ENCODE measurements at places on chromosomes 4 and X.

- DNase-seq: peak; percentile 81
Measured at GRCh38 chr4:23945451-23946017, 55.7 kb upstream of the PPARGC1A start.

DNA sequence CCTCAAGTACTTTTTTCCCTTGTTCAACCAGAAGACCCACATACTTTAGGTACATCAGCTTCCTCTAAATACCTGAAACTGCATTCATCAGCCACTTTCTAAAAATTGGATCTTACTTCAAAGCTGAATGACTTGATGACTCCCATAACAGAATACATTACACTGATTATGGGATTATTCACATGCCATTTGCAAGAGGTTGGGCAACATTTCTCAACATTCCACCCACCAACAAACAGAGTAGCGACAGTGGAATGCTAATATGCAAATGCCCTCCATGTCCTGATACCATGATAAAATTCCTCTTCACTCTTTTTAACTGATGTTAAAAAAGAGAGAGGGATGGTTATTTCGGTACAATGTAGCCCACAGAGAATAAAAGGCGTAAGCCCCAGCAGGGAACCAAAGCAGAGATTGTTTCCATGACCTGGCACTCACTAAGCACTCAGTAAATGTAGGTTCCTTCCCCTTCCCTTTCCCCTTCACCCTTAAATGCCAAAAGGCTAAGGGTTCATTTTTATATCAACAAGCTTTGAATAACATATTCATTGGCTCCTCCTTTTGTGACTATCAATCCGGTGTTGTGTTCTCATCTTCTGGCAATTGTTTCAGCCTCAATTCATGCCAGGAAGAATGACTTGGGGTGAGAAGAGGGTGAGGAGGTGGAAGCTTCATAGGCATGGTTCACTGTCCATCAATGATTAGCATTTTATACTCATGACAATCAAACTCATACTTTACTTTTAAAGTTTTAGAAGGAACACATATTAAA lies 317.2 kb downstream of the DHX15 start:
- no peak for DNase-seq

- no peak for DNase-seq
Measured at GRCh38 chr4:94605241-94605805, 152.4 kb upstream of the BMPR1B start.

DNA sequence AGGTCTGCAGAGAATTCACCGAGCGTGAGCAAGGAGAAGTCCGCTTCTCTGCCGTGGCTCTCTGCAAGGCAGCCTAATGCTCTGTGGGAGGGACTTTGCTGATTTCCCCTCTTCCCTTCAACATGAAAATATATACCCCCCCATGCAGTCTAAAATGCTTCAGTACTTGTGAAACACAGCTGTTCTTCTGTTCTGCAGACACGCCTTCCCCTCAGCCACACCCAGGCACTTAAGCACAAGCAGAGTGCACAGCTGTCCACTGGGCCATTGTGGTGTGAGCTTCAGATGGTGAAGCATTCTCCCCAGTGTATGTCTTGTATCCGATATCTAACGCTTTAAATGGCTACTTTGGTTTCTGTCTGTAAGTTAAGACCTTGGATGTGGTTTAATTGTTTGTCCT lies 11.3 kb downstream of the UCHL1 start:
- no peak for DNase-seq

DNA sequence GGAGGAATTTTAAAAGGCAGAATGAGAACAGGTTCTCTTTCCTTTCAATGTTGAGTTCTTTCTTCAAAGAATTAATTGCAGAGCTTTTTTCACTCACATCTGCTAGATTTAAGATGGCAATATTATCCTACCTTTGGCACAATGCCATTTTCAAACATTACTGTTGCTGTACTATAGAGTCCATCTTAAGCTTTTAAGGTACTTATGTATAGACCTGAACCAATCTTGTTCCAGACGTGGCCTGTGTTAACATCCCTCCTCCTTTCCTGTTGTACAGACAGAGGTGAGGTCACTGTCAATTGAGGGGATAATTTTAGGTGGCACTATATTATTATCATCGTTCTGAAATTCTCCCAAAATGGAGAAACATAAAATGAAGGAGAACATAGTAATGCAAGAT lies 53.0 kb upstream of the MYOZ2 start:
- DNase-seq: no peak

DNA sequence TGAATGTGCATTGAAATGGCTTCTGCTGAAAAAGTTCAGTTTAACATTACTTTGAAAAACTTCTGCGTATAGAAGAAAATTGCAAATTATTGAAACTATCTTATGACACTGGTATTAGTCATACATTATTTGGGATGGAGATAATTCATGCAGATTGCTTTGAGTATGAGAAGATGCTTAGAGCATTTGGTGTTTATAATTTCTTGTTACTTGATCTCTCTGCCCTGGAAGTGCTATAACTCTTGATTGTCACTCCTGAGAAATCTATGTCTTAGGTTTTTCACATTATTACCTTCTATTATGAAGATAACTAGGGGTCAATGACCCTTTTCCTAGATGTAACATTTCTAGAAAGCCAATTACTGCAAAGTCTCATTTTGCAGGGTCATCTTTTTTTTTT lies 36.4 kb downstream of the TMEM131L start:
- no peak for DNase-seq

GRCh38 chr4:38150766-38151165 lies 190.6 kb downstream of the PTTG2 start:
- no peak for DNase-seq

DNA sequence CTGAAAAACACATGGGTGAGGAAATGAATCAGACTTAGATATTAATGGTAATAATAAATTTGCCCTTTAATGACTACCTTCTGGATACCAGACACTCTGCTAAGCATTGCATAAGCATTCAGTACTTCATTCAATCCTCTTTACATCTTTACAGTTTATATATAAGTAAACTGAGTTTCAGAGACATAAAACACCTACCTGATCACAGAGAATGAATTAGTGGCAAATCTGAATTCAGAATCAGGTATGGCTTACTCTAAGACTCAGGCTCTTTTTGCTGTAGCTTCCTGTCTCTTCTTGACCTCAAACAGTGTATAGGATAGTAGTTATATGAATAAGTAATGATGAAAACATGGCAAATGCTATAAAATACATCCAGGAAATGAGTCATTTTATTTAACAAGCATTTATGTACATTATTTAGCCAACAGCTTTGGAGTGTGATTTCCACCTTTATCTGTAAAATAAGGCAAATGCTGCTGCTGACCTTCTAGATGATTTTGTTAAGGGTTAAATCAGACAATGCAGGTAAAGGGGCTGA lies 83.9 kb downstream of the VEGFC start:
- no peak for DNase-seq

DNA sequence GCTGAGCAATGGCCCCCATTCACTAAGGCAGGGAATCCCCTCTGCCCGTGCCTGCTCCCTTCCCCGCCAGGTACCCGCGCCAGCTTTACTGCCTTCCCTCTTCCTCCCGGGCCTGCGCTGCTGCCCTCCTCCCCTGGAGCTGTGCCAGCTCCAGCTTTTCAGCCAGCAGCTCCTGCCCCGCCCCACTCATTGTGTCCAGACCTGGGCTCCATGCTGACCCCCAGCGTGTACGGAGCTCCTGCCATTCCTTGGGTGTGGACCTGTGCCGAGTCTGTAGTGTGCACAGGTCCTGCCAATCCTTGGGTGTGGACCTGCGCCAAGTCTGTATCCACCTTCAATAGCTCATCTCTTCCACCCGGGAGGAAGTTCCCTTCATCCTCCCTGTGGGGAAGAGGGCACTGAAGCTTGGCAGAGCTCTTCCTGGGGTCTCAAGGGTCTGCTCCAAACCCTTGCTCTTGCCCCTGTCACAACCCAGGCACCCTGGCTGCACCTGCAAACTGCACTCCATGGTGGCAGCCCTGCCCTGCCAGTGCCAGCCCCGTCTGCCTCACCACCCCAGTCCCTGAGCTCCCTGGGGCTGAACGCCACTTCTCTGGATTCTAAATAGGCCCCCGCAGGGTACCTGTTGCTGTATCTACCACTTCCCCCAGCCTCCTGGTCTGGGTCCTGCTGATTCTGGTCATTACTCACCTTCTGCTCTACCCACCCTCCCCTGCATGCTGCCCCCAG lies 63.9 kb downstream of the TRMT44 start:
- peak; percentile 42 for DNase-seq

GRCh38 chr4:81891005-81891996 lies 419.6 kb upstream of the RASGEF1B start:
- DNase-seq: no peak

DNA sequence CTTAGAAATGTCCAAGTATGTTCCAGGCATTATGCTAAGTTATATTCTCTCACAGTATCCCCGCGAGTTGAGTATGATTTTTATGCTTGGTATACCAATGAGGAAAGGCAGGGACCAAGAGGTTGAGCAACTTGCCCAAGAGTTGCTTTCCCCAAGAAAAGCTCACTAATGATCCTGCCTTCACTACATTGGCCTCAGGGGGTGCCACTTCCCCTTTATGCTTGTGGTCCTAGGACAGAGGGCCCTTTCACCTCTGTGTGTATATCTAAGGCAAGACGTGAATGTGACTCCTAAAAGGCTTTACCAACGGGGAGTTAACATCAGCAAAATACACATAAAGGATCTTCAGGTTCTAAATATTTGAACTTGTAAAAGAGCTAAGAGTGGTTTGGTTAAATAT lies 164.4 kb upstream of the CPEB2 start:
- DNase-seq: no peak

DNA sequence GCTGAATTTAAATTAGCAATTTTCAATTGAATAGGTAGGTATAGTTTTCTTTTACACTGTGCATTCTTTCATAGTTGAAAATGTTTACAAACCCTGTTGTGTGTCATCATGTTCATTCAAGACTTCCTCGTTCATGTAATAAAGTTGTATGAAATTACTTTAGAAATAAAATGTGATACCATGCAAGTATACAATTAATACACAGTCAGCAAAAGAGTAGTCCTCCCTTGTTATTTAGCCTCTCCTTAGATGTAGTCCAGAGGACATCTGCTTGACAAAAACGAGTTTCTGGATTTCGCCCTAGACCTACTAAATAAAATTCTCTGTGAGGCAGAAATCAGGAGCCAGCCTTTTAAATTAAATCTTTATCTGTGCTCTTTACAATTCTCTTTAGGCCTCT lies 231.6 kb downstream of the CXXC4 start:
- no peak for DNase-seq

- DNase-seq: no peak
Measured at GRCh38 chr4:89114100-89114499, 2.8 kb downstream of the TIGD2 start.

- DNase-seq: no peak
Measured at GRCh38 chr4:122997463-122998101, 75.2 kb upstream of the NUDT6 start.

DNA sequence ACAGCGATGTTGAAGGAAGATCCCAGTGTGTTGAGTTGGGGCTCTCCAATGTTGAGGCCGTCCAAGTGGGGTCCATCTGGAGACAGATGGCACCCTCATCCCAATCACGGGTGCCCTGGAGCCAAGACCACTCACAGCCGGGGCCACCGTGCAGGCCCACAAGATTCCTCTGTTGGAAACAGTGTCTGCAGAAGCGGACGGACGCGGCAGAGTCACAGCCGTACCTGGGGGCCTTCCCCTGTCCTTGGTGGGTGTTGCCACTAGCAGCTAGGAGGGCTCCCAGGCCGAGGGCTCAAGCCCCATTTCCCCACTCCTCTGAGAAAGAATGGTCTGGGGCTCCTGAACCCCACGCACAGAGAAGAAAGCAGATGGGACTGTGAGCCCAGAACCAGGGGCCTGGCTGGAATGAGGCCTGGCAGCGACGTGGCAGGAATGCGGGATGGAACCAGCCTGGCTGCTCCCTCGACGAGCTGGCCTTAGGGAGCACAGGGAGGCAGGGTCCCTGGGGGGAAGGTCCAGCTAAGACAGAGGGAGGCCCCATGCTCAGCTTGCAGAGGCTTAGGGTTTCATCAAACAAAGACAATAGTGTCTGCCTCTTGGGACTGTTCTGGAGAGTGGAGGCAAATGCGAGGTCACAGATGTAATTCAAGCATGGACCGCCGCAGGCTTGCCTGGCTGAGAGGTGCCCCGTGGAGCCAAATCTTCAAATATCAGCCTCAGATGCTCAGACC lies 228.9 kb downstream of the AFAP1 start:
- no peak for DNase-seq

DNA sequence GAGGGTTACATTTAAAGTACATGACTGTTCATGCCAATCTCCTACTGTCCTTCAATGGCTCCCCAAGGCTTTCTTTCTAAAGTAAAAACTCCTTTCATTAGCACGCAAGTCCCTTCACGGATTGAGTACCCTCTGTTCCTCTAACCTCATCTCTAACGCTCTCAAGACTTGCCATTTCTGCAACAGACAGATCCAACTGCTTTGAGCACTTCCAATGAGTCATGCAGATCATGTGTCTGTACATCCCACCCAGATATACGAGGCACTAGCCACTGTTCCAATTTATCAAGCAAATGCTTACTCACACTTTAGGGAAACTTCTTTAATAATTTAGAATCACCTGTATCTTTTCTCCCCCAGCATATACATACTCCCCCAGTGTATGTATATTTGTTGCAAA lies 332.5 kb upstream of the ZFP42 start:
- DNase-seq: no peak

- no peak for DNase-seq
Measured at GRCh38 chr4:925171-925570, 6.9 kb downstream of the GAK start.

- DNase-seq: no peak
Measured at GRCh38 chr4:147136310-147136709, 190.6 kb upstream of the TTC29 start.

- no peak for DNase-seq
Measured at GRCh38 chrX:63186137-63186536, 165.0 kb downstream of the SPIN4 start.

- DNase-seq: no peak
Measured at GRCh38 chr4:176563591-176563990, 229.1 kb downstream of the VEGFC start.
